Midbrain (tissue), 1 donor: ENCODE measurements at places on chromosomes 13 and 19.

- no peak for DNase-seq
These were observed 134.5 kb downstream of the PTPRS start for GRCh38 chr19:5205937-5206750.

DNA sequence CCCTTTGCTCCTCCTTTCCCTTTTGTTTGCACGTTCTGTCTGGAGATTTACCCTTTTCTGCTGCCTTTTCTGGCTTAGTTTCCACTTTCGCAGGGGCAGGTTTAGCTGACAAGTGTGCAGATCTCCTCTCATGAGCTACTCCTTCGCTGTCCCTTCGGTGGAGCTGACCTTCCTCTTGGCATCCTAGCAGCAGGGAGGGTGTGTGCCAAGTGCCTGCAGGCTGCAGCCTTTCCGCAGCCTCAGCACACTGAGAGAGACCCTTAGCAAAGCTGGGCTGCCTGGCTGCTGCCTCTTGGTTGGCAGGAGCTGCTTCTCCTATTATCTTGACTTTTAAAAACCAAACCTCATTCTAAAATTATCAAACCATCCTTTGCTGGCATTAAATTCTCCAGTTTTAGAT is 132.5 kb downstream of the DNAJC3 start:
- no peak for DNase-seq

DNA sequence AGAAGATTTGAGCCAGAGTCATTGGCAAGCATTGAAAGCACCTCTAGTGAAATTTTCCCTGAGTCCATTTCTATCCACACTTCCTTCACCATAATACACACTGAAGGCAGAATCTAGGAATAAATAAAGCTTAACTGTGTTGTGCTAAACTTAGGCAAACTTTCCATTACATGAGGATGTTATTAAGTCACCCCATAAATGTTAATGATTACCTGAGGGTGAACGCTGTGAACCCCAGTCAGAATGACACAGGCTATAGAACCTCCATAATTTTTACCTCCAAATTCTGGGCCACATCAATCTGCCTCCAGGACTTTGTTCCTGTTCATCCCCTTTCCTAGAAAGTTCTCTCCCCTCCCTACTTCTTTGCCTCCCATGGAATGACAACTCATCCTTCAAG is 71.0 kb downstream of the RAP2A start:
- no peak for DNase-seq

DNA sequence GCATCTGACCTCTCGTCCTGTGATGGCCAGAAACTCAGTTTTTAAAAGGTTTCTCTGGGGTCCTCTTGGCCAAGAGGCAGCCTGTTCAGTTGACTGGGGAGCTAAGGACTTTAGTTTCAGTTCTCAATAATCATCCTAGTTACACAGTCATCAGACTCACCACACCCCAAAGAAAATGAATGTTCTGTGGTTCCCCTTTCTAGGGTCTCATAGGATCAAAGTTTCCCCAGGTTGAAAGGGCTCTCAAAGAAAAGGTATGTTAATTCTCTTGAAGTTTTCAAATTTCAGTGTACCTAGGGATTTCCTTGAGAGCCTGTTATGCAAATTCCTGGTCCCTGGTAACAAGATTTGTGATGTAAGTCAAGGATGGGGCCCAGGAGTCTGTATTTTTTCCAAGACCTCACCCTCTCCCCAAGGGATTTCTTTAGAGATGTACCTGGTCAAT is 94.9 kb downstream of the FAM216B start:
- no peak for DNase-seq

DNA sequence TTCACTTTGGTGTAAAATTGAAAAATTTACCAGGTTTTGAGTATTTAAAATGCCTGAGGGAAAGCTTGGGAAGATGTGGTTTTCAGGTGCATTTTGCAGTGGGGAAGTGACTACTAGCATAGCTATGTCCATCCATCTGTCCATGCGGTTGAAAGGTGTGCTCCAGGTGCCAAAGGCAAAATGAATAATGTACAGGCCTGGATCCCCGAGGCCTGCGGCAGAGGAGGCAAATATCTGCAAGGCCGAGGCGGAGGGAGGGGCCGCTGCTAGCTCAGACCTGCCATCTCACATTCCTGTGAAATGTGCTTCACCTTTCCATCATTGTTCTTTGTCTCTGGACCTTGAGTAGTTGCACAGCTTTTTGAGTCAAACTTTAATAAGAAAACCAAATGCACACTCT is 65.5 kb downstream of the ERCC5 start:
- DNase-seq, result no peak

DNA sequence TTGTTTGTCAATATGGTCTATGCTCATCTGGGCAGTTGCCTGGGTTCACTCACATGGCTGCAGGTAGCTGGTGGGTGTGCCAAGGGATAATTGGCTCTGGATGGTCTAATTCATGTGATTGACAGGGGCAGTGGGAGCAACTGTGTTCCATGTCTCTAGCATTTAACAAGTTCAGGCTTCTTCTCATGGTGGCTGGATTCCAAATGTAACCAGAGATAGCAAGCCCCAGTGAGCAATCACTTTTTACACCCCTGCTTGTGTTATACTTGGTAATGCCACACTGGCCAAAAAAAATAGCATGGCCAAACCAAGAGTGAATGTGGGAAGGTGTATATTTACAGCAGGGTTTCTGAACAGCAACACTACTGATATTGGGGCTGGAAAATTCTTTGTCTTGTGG is 89.6 kb upstream of the TNFSF11 start:
- DNase-seq, result no peak

GRCh38 chr19:1270213-1270853 is 1.2 kb downstream of the CIRBP start:
- no peak for DNase-seq

DNA sequence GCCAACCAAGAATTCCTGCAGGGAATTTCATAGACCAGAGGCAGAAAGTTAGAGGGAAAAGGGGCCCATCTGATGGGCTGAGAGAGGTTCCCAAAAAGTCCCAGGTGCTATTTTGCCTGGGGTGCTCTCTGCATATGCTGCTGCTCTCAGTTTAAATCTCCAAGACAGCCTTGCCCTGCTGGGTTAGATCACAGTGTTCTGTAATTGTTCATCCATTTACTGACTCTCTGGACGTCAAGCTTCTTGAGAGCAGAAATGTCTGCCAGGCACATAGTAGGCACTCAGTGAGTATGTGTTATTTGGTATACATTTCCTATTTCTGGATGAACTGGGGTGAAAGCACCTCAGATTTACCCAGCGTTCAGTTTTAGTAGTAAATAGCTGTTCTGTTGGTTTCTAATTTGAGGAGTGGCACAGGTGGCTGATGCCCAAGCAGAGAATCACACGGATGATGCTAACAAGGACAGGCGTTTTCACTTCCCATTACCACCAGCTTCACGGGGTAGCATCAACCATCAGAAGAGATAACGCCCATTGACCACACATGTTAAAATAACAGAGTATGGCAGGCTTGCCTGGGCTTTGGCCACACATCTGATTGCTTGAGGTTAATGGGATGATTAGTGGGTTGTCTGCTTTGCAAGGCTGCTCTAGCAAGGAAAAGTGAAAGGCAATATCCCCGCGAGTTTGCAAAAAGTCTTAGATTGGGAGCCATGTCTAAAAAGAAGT is 161.1 kb downstream of the SLC7A1 start:
- DNase-seq, result no peak

DNA sequence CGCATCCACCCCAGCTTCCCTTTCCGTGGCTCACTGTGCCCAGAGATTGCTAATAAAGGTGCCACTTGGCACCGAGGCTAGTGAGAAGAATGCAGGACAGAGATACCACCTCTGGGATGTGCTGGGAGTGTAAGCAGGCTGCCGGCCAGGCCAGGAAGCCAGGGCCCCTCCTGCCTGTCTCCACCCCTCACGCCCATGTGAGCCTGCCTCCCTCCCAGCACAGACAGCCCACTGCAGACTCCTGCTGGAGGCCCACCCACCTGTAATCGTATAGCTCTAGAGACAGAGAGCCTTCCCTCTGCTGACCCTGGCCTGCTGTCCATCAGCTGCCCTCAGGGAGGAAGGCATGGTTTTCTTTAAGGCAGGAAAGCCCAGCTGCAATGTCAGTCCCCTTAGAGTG is 13.9 kb downstream of the VSTM2B start:
- DNase-seq, result no peak

DNA sequence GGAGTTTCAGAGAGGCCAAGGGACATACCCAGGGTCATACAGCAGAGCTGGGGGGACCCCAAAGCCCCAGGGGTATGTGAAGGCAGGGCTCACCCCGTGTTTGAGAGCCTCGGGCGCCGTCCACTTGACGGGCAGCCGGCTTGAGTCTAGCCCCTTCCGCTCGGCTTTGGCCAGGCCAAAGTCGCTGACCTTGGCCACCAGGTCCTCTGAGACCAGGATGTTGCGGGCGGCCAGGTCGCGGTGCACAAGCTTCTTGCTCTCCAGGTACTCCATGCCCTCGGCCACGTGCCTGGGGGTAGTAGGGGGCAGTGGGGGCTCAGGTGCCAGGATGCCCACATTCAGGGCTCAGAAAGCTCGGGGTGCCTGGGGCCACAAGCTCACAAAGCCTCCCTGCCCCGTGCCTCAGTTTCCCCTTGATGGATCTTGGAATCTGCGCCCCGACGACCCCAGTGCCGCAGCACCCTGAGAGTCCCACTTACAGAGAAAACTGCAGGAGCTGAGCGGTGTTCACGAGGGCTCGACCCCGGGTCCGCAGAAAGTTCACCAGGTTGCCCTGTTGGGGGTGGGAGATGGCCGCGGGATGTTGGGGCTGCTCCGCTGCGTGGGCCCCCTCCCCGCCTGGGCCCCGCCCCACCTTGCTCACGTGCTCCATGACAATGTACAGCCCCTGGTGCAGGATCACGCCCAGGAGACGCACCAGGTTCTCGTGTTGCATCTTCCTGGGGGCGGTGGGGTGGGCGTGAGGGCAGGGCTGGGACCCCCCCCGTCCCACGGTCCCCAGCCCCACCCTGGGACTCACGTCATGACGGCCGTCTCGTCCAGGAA is 7.1 kb downstream of the MATK start:
- DNase-seq, result no peak

DNA sequence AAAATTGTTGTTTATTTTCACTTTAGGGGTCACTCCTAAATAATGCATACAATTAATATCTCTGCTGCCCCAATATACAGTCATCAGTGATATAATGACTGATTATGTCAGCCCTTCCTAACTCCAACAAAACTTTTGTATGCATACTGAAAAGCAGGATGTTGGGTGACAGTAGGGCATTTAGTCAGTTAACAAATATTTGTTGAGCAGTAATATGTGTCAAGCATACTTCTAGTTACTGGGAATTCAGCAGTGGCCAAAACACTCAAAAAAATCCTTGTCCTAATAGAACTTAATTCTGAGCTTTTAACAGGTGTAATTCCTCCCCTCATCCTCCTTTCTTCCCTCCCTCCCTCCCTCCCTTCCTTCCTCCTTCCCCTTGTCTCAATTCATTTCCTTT is 560.7 kb upstream of the KLHL1 start:
- DNase-seq, result no peak
